ENCODE measurements at places on chromosomes 2 and 18. TPM values are rescaled to one million over a fixed set of nuclear protein-coding genes. Genes with fewer than 3 reads are reported as not detected.

DNA sequence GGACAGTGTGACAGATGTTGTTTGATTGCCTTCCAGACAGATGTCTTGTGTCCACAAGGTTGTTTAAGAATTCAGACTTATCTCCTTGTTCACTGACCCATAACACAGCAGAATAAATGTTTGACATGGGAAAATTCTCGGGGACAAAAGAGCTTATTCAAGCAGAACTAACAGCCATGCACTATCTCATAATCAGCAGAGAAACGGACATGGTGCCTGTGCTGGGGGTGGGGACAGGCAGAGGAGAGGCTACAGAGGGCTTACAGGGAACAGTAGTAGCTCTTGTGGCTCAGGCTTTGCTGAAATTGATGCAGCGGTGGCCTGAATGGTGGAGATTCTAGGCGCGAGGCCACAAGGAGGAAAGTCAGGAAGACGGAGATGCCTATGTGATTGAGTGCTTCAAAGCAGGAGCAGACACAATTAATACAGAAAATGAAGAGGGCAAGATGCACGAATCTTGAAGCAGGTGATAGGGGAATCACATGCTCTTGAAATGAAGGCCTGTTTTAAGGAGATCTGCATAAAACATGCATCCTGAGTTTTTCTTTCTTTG, 62.0 kb upstream of the CAB39 start:
- DNase-seq, result no peak

GRCh38 chr2:239028253-239028619, 180.4 kb downstream of the TWIST2 start:
- DNase-seq, result no peak

DNA sequence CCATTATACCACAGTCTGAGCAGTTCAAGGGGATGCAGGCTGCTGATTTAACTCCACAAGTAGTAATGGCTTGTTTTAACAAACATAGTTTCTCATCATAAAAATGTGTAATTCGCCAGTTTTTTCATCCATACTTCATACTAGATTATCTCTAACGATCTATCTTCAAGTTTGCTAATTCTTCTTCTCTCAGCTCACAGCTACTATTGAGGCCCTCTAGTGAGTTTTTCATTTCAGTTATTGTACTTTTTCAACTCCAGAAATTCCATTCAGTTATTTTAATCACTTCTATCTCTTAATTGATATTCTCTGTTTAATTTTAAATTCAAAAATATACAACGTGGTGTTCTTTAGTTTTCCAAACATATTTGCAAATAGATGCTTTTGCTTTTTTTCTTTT, 20.1 kb upstream of the TMEM87B start:
- no peak for DNase-seq

DNA sequence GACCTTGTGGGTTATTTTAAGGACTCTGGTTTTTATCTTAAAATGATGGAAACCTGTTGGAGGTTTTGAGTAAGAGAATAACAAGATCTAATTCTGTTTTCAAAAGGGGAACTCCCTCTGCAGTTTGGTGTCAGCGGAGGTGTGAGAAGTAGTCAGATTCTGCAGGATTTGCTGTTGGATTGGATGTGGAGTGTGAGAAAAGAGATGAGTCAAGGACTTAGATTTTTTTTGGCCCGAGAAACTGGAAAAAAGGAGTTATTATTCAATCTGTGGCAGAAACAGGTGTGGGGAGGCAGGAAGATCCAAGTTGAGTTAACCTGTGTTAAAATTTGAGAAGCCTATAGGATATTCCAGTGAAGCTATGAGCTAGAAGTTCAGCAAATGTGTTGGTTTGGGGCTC, 337.2 kb upstream of the FANCL start:
- no peak for DNase-seq

DNA sequence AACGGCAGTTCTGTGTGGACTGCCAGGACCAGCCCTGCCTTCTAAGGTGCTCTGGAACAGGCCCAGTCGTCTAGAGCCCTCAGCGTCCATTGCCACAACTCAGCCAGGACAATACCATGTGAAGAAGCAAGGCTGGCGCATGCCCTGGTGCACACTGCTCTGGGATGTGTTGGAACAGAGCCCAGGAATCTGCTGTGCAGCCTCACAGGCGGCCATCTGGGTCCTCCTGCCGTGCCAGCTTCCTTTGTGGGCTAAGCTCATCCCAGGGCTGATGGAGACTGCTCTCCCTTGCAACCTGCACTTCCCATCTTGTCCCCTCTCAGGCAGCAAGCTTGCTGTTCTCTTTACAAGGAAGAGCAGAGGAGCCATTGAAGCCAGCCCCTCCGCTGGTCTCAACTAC, 246.4 kb upstream of the PXDN start:
- peak; percentile 40 for DNase-seq

- DNase-seq, result no peak
Observed at GRCh38 chr2:222193328-222193983, 105.3 kb downstream of the PAX3 start.

Gene GREB1
- 106 TPM for total RNA-seq

Gene ZNF514
- 27.8 TPM for total RNA-seq
